Right forelimb (tissue), 1 donor: ENCODE measurements at places on chromosomes 4 and X.

- no peak for DNase-seq
These were observed 95.8 kb upstream of the TET2 start for GRCh38 chr4:105050896-105051295.

DNA sequence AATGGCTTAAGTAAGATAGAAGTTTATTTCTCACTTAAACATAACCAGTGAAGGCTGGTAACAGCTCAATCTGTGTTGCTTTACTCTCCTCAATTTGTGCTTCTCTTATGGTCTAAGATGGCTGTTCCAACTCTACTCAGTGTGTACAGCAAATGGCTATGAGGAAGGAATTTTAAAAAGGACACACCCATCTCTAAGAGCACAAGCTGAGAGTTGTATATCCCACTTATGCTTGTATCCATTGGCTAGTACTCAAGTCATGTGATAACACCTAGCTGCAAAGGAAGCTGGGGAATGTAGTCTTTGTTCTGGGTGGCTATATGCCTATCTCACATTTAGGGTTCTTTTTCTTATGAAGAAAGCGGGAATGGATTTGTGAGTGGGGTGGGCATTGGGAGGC is 63.3 kb downstream of the GPAT3 start:
- DNase-seq: no peak

DNA sequence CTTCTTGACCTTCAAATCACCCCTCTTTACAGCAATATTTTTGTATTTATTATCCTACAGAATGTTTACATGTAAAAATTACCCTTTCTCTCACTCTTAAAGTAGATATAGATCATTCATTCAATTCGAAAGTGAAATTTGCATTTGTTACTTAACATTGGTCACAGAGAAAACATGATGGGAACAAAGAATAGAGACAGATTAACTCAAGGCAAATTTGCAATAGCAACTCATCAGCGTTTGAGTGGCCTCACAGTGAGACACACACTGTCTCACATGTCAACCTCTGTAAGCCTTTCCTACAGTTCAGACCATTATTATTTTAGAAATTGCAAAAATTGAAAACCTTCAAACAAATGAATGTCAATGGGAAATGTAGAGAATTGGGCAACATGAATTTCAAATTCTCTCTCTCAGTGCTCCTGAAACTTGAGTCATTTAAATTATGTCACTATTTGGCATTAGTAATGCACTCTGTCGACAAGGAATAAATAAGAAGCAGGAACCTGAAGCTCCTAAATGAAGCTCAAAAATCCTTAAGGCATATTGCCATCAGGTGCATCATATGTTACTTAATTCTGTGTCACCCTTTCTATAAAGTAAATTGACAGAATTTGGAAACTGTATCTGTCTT is 148.3 kb upstream of the ANXA10 start:
- DNase-seq: no peak

GRCh38 chr4:110119880-110120279 is 78.5 kb downstream of the ELOVL6 start:
- DNase-seq: no peak

DNA sequence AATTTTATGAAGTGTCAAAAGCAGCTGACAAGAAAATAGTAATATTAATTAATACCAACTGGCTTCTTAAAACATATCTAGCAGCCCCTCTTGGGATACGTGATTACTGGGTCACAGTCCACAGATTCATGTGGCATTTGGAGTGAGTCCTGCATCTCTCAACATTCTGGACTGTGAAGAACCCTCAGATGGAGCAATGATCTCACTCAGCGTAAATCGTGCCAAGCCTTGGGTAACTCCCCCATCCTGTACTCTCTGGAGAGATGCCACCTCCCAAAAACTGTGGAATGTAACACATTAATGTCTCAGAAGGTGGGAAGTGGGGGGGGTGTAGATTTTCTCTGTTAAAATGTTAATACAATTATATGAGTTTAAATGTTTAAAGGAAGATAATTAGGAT is 118.2 kb upstream of the IQCM start:
- DNase-seq: no peak

DNA sequence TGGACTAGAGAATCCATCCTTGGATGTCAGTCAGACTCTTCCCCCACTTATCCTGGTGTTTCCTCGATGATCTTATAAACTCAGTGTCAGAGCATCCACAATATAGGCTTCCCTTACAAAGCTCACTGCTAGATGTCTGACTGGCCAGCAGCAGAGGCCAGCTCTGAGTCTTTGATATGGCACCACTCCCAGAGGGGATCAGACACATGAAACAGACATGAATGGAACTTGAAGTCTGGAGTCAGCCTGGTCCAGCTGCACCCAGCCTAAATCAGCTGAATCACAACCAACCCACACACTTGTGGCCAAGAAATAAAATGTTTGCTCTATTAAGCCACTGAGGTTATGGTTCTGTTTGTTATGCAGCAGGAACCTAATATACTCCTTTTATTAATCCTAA is 129.6 kb upstream of the MED14 start:
- no peak for DNase-seq

- no peak for DNase-seq
These were observed 23.8 kb upstream of the CCNQ start for GRCh38 chrX:153622661-153623309.

- DNase-seq: no peak
These were observed 236.1 kb downstream of the FBXO8 start for GRCh38 chr4:174047363-174047762.

DNA sequence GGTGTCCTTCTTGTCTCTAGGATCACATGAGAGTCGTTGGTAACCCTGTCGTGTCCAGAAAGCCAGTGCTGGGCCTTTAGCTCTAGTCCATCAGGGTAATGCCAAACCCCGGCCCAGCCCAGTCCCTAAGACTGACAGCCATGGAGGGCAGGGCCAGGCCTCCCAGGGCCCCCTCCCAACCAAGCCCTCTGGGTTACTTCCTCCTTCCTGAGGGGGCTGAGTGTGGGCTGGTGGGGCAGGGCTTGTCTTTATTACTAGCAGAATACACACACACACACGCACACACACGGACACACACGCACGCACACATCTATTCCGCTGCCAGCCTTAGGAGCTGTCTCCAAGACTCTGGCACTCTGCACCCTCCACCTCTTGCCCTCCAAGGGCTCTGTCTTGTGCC is 35.6 kb upstream of the CDKN2AIP start:
- DNase-seq: no peak

DNA sequence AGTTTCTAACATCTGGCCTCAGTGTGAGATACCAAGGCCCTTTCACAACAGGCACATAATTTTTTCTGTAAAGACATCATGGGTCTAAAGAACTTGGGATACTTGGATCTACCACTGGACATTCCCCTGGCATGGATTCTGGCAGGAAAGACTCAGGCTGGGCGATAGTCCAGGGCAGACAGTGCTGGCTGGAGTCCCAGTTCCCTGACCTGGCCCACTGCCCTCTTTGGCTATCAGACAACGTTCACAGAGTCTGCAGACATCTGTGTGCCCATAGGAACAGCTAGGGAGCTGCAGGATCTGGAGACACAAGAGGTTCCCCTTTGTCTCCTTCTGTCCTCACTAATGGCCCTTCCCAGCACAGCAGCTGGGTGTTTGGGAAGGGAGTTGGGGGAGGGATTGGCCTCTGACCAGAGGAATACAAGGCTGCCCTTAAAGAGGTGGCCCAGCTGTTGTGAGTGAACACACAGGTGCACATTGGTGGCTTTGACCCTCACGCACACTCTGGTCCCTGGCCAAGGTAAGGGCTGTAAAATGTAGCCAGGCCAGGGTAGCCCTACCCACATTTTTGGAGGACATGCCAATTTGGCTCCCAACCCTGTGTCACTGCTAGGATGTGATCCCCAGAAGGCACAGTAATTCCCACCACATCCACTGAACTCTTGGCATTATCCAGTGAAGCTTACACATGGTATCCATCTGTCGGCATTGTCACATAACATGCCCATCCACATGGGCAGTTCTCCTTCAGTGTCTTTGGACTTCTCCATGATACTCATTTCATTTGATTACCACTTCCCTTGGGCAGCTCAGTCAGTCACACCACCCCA is 72.3 kb downstream of the SOX3 start:
- no peak for DNase-seq

DNA sequence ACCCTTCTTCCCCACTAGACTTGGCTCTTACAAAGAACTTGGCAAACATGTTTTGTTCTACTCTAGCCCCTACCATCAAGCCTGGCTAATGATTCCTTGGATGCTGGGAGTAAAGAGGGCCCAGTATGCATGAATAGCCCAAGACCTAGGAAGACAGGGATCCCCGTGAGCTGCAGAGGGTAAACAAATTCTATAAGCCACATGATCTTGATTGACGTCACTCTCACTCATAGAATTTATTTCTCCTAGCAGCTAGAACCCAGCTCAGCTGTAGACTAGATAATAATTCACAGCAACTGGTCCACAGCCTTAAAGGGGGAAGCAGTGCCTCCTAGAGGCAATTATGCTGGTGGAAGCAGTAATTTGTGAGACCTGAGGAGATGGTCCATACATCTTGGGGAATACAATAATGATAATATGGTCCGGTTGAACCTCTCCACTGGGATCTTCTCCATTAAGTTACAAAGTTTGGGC is 16.1 kb upstream of the USO1 start:
- DNase-seq: no peak

GRCh38 chrX:149469406-149469805 is 35.7 kb downstream of the IDS start:
- no peak for DNase-seq

- DNase-seq: no peak
These were observed 6.9 kb downstream of the F11 start for GRCh38 chr4:186272699-186273391.

DNA sequence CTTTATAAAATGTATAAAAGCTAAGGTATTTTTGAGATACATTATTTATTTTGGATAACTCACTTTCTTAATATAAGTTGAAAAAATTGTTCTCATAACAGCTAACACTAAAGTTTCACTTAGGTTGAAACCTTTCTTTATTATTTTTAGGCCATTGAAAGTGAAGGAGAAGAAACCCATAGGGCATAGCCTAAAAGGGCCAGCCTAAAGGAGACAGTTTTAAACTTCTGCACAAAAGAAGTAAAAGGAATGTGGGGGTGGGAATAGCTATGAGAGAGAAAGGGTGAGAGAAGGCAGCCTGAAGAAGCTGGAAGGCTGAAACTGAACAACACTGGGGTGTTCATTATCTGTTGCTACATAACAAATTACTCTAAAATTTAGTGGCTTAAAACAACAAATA is 57.6 kb upstream of the RAPGEF2 start:
- no peak for DNase-seq
